ENCODE measurements at places on chromosomes 2 and 18.

DNA sequence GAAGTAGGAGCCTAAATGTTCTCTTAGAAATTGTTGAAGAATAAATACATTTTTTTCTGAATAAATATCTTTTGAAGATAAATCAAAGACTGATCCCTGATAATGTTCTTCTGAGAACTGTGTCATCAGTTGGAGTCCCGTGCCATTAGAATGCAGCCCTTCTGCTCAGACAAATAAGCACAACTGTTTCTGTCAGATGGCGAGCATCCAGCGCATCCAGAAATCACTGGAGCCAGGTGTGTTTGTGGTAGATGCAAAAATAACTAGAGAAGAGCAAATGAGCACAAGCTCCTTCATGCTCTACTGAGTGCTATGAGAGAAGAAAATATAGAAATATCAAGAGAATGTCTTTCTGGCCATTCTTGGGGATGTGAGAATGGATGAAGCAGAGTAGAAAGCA lies 573.7 kb downstream of the THSD7B start:
- DNase-seq, result no peak

GRCh38 chr18:48228841-48229240 lies 180.3 kb downstream of the ZBTB7C start:
- no peak for DNase-seq

DNA sequence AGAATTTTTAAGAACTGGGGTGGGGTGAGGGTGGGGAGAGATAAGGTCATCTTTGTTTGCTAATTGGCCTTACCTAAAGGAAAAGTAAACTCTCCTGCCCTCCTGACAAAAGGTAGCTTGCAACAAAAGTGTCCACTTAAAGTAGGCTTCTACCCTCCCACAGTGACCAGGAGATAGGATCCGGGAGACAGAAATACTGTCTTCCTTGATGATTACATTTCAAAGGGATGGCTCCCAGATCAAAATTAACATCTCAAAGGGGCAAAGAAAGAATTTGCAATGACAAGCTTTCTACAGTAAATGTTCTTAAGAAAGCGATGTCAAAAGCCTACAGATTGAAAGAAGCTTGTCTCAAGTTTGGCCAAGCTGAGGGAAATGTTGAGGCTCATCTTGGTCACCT lies 775.3 kb downstream of the CPS1 start:
- no peak for DNase-seq

DNA sequence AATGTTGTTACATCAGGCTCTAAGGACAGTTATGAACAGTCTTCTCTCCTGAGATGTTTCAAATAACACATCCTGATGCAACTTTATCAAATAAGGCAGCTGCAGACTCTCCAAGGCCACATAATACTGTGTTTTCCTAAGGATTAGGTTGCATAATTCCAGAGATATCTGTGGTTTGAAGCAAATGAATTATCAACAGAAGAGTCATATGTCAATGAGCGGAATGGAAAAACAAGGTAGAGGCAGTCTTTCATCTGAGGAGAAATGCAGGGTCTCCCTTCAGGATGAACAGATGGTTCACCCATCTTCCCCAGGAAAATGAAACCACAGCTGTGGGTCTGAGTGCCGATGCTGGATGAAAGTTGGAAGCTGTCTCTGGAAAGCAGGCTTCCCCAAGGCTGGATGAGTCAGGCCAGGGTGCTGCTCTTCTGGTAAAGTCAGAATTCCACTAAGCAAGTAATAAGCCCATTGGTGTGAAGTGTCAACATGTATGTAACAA lies 22.2 kb downstream of the LYG1 start:
- no peak for DNase-seq

DNA sequence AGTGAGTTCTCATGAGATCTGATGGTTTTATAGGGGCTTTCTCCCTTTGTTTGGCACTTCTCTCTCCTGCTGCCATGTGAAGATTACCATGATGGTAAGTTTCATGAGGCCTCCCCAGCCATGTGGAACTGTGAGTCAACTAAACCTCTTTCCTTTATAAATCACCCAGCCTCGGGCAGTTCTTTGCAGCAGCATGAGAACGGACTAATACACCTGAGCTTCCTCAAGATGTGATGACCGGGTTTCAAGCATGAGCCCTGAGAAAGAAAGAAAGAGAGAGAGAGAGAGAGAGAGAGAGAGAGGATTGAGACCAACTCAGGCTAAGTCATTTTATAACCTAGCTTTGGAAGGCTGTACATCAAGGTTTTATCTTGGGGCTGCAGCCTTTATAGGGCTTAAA lies 167.7 kb upstream of the SERPINE2 start:
- DNase-seq, result no peak

GRCh38 chr2:20326163-20326780 lies 24.4 kb downstream of the PUM2 start:
- DNase-seq, result peak; percentile 75

DNA sequence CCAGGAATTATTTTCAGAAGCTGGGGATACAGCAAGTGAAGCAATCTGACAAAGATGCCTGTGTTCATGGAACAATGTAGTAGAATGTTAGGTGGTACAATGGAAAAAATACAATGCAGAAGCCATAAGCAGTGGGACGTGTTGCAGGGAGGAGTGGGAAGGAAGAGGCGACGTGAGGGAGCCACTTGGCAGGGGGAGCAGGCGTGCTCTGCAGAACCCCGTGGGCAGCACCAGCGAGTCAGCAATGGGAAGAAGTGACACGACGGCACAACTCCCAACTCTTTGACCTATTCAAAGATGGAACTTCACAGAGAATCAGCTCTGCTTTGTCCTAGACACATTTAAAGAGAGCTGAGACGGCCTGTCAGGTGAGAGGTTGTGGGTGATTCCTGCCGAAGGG lies 30.5 kb downstream of the PRELID3A start:
- DNase-seq, result no peak
